ENCODE measurements at places on chromosomes 16 and 17. TPM values are rescaled to one million over a fixed set of nuclear protein-coding genes. Genes with fewer than 3 reads are reported as not detected.

DNA sequence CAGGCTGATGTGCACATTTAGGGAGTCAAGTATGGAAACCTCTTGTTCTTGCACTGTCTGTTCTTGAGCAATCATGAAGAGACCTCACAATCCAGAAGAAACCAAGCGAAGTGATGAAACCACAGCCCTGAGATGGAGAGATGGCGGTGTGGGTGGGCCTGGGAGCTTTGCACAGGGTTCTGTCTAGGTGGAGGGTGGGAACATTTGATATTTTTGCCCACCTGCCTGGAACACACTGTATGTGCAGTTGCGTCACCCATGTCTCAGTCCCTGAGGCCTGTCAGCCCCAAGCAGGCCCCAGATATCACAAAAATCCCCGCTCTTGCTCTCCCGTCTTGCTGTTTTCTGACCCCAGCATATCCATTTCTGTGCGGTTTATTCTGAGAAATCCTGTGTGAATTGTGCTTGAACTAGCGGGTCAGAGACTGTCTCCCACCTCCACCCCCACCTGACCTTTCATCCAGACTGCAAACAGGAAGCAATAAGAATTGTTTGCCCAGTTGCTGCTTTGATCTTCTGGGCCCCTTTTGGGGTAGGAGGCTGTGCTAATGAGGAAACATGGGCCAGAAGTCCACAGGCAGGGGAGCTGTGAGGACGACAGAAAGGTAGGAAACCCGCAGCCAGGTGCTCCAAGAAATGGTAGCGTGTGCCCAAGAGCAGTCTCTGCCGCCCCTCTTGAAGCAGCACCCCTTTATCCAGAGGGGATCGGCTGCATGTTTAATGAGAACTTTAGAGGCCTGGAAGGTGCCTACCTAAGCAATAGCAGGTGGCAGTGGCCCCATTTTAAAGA is 183.8 kb downstream of the CCDC182 start:
- H3K4me1 ChIP-seq, result peaks cover 4% of the 10 kb centered on the region
- no peak overlapping the region for H3K4me3 ChIP-seq
- H3K27ac ChIP-seq, result no peak overlapping the region
- DNase-seq, result no peak

The CTRB1 gene
- 5.6 TPM for total RNA-seq

The CUEDC1 gene
- total RNA-seq, result 60.2 TPM

DNA sequence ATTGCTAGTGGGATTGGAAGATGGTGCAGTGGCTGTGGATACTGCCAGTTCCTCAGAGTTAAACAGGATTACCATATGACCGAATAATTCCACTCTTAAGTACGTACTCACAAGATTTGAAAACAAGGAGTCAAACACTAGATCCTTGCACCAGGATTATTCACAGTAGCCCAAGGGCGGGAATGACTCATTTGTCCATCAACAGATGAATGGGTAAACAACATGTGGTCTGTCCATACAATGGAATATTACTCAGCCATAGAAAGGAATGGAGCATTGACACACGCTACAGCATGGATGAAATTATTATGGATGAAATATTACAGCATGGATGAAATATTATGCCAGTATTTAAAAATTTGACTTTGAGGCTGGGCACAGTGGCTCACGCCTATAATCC is 9.1 kb upstream of the MAPK8IP3 start:
- no peaks in the 10 kb centered on the region for H3K27me3 ChIP-seq
- no peak for DNase-seq
- H3K27ac ChIP-seq, result no peak overlapping the region
- peaks cover 76% of the 10 kb centered on the region for H3K36me3 ChIP-seq
- peaks cover under 1% of the 10 kb centered on the region for H3K4me1 ChIP-seq
- H3K4me3 ChIP-seq, result no peak overlapping the region

DNA sequence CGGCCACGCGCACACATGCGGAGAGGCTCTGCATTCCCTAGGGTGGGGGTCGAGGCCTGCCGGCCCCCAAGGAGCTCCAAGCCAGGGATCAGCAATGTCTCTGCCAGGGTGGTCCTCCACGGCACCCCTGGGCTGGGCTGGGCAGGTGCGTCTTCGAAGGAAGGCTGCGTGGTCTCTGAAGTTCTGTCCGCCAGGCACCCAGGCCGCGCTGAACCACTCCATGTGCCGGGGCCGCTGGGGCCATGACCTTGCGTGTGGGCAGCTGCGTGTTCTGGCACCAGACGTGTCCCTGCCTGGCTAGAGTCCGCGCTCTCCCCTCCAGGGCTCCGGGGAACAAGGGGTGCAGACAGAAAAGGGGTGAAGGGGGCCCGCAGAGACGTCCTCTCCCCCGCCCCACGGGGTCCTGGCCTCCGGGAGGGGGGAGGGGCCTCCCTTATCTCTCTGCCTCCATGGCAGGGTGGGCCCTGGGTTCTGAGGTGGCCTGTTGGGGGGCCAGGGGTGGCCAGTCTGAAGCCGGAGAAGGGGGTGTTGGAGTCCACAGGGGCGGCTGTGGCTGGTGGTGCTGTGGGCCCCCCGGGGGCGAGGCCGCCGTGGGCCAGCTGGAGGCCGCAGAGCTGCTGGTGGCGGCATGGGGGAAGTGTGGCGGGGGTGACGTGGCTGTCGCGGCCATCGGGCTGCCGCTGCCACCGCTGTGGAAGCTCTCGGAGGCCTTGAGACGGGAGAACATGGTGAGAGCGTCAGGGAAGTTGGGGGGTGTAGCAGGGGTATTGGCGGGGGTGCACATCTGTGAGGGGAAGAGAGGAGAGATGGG is 5.3 kb downstream of the UBALD1 start:
- H3K27me3 ChIP-seq, result no peaks in the 10 kb centered on the region
- H3K4me1 ChIP-seq, result peaks cover 14% of the 10 kb centered on the region
- no peak overlapping the region for H3K4me3 ChIP-seq

DNA sequence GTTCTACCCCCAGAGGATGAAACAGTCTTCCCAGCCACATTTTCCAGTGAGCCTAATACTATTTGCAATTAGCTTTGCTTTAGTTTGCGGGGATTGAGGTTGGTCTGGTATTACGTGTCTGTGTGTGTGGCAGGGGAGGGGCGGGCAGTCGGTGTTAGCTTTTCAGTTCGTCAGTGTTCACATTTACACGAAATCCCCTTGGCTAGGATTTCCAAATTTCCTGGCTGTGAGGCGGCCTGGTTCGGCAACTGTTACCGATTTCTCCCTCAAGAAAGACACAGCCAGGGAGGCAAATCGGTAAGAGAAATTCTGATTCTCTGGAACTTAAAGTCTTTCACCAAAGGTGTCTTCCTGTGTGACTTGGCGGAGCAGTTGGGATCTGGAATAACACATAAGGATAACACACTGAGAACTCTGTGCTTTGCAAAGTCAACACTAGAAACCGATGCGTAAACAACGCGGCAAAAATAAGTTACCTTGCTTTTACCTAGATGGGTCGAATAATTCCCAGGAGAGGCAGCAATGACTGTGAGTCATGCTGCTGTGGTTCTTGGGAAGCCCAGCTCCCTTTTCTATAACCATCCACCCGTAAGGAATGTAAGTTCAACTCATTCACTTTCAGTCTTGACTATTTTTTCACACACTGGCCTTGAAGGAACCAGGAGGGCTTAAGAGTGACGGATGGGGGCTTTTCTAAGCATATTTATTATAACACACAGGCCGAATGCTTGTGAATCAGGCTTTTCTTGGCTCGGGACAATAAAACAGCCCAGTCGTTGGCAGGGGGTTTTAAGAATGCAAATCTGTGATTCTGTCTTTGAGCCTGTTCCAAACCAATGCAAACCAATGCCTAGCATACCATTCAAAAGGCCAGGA is 24.2 kb downstream of the GPRC5B start:
- no peaks in the 10 kb centered on the region for H3K36me3 ChIP-seq
- no peak overlapping the region for H3K27ac ChIP-seq
- no peak overlapping the region for H3K4me3 ChIP-seq
- H3K27me3 ChIP-seq, result no peaks in the 10 kb centered on the region
- H3K4me1 ChIP-seq, result no peaks in the 10 kb centered on the region

GRCh38 chr16:89506113-89506504 is 2.1 kb upstream of the SPG7 start:
- H3K27ac ChIP-seq, result peak overlapping the region; percentile 60
- peaks cover 8% of the 10 kb centered on the region for H3K36me3 ChIP-seq
- peak overlapping the region; percentile 37 for H3K4me3 ChIP-seq
- peaks cover 49% of the 10 kb centered on the region for H3K4me1 ChIP-seq
- DNase-seq, result no peak
- no peaks in the 10 kb centered on the region for H3K27me3 ChIP-seq

DNA sequence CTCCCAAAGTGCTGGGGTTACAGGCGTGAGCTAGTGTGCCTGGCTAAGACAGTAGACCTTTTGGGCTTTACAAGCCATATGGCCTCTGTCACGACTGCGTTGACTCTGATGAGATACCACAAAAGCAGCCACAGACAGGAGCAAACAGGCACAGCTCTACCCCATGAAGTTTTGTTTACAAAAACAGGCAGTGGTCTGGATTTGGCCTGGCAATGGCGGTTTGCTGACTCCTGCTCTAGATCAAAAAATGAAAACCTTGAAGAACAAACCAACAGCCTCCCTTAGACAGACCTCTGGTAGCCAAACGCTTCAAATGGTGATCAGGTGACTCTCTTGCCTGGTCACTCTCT is 20.7 kb downstream of the SLC43A2 start:
- no peak for DNase-seq
- no peaks in the 10 kb centered on the region for H3K4me1 ChIP-seq
- H3K4me3 ChIP-seq, result no peak overlapping the region
- no peak overlapping the region for H3K27ac ChIP-seq
- no peaks in the 10 kb centered on the region for H3K27me3 ChIP-seq

DNA sequence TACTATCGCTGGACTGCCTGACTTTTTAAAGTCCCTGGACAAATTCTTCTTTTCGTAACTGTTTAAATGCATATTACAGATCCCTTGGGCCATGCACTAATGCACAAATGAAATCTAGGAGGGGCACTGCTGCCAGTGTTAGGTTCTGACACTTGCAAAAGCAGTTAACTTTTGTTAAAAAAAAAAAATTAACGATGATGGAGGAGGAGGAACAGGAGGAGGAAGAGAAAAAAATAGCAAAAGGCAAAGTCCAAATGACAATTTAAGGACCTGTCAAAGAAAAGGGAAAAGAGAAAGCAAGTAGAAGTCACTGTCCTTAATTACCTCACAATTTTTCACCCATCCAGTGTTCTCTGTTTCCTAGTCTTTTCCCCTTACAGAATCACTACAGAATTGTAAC is 97.8 kb upstream of the CORO6 start:
- no peaks in the 10 kb centered on the region for H3K27me3 ChIP-seq
- no peak overlapping the region for H3K4me3 ChIP-seq
- no peaks in the 10 kb centered on the region for H3K36me3 ChIP-seq
- DNase-seq, result no peak
- H3K4me1 ChIP-seq, result peaks cover 10% of the 10 kb centered on the region

DNA sequence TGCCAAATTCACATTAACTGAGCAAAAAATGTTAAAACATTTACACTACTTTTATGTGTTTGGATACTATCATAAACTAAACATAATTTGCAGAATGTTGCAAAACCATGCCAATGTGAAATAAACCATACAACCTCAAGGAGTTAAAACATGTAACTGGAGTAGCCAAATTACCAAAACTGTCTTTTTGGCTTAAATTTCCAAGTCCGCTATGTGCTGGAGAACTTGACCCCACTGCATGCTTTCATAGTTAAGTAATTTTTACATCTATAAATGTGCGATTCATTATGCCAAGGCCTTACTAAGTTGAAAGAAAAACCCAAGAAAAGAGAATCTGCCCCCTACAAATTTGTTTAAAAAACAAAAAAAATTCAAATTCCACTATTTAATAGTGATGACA is 28.2 kb downstream of the BRD7 start:
- peaks cover 26% of the 10 kb centered on the region for H3K36me3 ChIP-seq
- no peaks in the 10 kb centered on the region for H3K4me1 ChIP-seq
- no peak overlapping the region for H3K4me3 ChIP-seq
- H3K27ac ChIP-seq, result no peak overlapping the region

GRCh38 chr16:74743045-74743667 is 31.5 kb downstream of the FA2H start:
- peak overlapping the region; percentile 42 for H3K27ac ChIP-seq
- no peaks in the 10 kb centered on the region for H3K36me3 ChIP-seq
- no peaks in the 10 kb centered on the region for H3K27me3 ChIP-seq
- no peak for DNase-seq
- H3K4me3 ChIP-seq, result peak overlapping the region; percentile 52
- peaks cover 45% of the 10 kb centered on the region for H3K4me1 ChIP-seq

DNA sequence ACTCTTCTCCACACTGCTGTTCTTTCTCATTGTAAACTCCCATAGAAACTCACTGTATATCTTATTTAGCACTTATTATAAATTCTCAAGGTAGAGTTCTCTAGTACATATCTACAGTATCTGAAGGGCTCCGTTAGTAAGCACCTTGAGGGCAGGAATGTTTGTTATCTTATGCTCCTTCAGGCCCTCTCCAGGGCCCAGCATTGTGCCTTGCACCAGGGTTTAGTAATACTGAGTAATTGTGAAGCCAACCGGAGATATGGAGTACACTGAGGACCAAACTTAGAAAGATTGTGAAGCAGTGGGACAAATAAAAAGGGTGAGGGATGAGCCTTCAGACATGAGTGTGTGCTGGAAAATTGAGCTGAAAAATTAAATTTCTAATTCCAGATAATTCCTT is 26.4 kb downstream of the RNF43 start:
- DNase-seq, result no peak
- H3K36me3 ChIP-seq, result peaks cover 4% of the 10 kb centered on the region
- peak overlapping the region; percentile 64 for H3K27ac ChIP-seq
- H3K4me1 ChIP-seq, result peaks cover 89% of the 10 kb centered on the region

The SGCA gene
- 0.37 TPM for total RNA-seq

DNA sequence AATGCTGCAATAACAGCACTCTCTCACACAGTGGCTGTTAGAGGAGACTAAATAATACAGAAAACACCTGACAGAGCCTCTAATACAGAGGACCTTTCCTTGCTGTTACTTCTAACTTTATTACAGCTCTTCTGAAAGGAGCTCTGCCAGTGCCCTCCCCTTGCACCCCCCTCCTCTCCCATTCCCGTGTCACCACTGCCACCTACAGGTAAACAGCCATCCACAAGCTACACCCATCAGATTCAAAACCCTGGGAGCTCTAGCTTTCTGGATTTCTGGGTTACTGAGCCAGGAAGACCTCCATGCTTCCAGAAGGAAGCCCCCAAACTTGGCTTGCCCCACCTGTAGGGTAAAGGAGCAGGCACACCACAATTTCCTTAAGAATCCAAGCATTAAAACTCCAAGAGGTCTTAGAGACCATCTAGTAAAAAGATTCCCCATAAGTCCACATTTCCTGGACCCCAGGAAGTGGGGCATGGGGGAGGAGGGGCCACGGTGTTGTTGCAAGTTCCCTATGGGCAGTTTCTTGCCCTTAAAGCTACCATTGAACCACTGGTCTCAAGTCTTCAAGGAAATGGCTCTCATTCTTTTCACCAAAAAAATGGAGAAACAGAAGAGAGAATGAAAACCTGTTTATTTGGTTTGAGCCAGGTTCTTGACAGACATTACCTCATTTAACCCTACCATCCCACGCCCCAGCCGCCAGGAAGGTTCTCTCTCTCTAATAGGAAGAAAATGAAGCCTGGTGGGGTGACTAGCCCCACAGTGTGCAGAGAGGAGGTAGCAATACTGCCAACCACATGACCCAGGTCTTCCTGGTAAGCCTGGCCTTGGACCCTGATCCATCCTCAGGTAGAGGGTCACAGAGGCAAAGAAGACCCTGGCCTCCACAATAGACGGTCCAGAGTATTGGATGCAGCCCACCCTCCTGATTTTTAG is 52.8 kb downstream of the TOM1L2 start:
- no peak overlapping the region for H3K4me3 ChIP-seq
- peak; percentile 54 for DNase-seq
- peak overlapping the region; percentile 98 for H3K27ac ChIP-seq
- H3K36me3 ChIP-seq, result no peaks in the 10 kb centered on the region
- no peaks in the 10 kb centered on the region for H3K27me3 ChIP-seq
